ENCODE measurements at places on chromosomes 11 and 22.

- DNase-seq: no peak
These were observed 585.5 kb downstream of the NTM start for GRCh38 chr11:131955904-131956303.

DNA sequence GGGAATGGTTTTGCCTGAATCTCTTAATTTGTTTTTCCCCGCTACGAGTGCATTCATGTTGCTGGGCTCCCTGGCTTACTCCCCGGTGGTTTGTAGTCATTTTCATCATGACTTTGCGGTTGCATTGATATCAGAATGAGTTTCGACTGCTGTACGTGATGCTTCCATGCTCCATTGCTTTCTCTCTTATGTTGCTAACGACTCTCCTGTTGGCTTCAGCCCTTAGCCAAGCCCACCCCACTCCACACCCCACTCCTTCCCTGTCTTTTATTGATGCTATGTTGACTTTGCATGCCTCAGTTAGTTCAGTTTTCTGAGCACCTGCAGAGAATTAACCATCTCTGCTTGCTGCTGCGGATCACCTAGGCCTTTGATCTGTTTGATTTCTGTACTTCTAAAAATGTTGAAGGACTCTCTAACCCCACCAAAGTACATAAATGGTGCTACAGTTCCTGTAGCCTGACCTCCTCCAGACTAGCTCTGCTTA, 65.3 kb downstream of the ARFGAP2 start:
- no peak for DNase-seq

DNA sequence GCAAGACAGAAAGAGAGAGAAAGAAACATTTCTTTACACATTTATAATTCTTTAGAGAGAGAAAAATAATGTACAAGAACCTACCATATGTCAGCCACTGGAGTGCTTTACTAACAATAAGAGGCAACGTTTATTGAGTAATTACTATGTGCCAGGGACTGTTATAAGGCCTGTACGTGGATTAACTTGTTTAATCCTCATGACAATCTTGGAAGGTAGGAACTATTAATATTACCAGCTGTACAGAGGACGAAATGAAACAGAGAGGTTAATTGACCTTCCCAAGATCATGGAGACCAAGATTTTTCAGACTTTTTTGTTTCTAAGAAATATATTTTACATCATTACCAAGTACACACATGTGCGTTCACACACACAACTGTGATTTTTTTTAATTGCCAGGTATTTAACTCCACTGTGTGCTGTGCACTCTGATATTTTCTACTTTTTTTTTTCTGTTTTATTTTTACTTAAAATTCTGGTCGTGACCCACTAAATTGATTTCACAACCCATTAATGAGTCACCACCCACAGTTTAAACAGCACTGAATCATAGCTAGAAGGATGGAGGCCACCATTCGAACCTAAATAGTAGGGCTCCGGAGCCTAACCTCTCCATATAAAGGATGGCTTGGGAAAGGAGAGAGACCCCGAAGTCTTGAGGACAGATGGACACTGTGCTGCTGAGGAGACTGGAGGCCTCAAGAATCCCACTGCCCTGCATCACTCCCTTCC, 21.4 kb downstream of the CREB3L1 start:
- DNase-seq: no peak

DNA sequence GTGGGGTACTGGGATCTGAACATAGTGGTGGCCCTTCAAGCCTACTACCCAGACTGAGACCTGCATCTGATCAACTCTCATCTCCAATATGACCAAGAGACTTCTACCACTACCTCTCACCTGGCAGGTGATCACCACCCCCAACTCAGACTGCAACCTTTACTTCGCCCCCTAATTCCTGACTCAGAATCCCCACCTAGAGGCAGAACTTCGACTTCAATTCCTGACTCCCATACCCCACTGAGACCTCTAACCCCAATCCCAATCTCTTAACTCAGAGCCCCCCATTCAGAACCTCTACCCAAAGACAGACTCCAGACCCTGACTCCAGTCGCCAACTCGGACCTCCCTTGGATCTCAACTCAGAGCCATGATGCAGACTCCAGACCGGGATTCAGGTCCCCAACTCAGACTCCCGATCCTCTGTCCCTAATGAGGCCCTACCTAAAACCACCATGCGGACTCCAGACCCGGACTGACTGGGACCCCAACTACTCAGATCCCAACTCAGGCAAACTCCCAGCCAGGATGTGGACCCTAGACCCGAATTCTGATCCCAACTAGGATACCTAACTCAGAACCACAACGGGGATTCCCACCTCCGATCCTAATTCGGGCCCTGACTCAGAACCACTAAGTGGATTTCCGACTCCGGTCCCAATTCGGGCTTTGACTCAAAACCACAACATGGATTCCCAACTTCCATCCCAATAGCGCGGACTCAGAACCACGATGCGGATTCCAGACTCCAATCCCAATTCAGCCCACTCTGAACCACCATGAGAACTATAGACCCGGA, 1.2 kb downstream of the KCNQ1OT1 start:
- no peak for DNase-seq

GRCh38 chr11:77073328-77074001, 6.7 kb downstream of the CAPN5 start:
- no peak for DNase-seq

DNA sequence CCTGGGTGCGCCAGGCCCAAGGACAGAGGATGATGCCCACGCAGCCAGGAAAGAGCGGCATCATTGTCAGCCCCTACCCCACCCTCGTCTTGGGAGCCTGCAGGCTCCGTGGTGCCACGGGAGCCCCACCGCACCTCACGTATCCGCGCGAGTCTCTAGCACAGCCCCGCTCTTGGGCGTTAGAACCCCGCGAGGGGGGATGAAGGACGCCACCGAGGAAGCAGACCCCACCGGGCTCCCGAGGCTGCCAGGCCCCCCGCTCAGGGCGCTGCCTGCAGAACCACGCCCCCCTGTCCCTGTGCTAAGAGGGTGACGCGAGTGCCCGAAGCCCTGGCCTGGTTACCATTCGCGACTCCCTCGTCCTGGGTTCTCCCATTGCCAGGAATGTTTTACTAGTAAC, 52.3 kb upstream of the MS4A8 start:
- DNase-seq: no peak

DNA sequence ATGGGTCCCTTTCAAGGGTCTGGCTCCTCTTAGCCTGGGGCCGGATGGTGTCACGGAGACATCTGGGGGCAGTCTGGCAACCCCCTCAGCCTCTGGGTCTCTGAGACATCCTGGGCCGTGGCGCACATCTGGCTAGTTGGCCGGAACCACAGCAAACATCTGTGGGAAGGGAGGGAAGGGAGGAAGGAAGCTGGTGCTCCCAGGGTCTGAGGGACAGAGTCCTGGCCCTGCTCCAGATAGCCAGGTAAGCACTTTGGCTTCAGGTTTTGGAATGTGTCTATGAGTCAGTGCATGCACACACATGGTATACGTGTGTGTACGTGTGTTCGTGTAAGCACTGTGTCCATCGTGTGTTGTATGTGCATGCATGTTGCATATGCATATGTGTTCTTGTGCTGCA, 225.1 kb downstream of the MN1 start:
- no peak for DNase-seq

DNA sequence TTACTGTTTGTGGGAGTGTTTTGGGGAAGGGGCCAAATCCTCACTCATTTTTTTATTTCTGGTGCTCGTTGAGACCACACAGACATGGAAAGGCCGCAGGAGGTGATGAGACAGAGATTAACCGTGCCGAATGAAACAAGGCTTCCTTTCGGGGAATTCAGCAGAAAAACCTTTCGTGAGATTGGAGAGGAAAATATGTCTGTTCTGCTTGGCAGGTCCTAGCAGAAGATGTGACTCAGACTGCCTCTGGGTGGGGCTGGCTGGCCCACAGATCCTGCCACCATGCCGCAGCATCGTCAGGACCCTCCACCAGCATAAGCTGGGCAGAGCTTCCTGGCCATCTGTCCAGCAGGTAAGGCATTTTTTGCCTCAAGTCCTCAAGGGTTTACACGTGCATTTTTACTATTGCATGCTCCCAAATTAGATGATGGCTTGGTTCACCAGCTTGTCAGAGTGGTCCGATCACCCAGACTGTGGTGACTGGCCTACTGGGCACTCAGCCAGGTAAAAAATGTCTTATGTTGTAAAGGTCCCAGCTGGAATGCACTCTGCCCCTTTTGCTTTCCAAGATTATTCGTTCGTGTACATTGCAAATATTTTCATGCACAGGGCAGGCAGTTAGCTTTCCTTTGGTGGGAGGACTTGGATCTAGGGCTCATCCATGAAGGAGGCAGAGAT, 1.5 kb downstream of the DDB2 start:
- DNase-seq: no peak

- DNase-seq: no peak
These were observed 53.3 kb downstream of the NCAM1 start for GRCh38 chr11:113014262-113015097.

- DNase-seq: no peak
These were observed 103.8 kb upstream of the PARVA start for GRCh38 chr11:12273618-12273995.

GRCh38 chr11:111845276-111846028, 25.9 kb downstream of the ALG9 start:
- no peak for DNase-seq

DNA sequence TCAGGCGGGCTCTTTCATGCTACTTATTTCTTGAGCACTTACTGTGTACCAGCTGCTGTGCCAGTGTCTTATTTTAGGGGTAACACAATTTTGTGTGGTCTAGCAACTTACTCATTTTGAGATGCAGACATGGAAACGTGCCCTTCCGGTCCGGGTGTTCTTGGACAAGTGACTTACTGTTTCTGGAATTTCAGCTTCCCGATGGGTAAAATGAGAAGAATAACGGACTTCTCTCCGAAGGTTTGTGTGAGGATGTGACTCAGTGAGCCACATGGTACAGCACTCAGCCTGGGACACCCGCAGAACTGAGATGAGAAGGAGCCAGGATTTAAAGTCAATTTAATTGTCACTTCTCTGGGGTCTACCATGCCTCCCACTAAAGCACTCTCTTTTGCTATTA, 114.5 kb upstream of the SYT13 start:
- no peak for DNase-seq

DNA sequence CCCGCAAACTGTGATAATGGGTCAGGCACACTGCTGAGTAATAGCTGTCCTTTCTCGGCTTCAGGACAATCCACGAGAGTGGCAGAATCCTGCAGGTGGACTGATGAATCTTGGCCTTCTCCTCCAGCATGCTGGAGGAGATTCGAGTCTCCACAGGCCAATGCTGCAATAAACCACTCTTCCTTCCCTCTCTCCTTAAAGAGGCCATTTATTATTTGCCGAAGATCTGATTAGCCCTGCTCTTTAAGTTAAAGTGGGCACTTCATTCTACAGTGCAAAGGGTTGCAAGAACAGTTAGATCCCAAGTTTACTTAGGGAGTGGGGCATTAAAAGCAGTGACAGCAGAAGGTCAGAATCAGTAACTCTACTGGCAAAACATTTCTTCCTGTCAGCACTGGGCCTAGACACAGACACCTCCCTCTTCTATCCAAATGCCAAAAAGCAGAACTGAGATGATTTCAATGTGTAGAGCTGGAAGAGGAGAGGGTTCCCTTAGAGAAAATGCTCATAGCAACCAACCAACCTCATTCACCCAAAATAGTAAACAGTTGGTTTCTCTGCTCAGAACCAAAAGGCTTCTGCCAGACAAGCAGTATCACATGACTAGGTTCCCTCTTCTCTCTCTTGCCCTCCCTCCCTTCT, 121.7 kb downstream of the SGSM3 start:
- no peak for DNase-seq

DNA sequence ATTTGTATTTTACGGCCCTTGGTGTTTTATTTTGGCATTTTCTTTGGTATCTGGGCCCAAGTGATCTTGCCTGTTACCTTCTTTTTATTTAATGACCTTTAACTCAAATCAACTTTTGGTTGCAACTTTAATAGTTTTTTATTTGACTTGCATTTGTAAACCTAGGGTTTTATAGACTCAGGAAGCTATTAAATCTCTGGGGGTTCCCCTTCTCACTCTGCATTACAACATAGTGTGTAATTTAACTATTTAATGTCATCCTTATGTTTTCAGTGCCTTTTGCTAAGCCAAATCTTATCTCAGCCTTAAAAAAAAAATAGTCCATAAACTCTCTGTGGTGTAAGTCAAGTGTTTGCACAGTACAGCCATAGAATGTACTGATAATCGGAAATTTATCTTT, 3.4 kb downstream of the FJX1 start:
- no peak for DNase-seq
